ENCODE measurements at places on chromosomes 7 and 10. TPM values are rescaled to one million over a fixed set of nuclear protein-coding genes. Genes with fewer than 3 reads are reported as not detected.

GRCh38 chr7:78587443-78588044 lies 789.0 kb downstream of the PHTF2 start:
- no peak for DNase-seq

DNA sequence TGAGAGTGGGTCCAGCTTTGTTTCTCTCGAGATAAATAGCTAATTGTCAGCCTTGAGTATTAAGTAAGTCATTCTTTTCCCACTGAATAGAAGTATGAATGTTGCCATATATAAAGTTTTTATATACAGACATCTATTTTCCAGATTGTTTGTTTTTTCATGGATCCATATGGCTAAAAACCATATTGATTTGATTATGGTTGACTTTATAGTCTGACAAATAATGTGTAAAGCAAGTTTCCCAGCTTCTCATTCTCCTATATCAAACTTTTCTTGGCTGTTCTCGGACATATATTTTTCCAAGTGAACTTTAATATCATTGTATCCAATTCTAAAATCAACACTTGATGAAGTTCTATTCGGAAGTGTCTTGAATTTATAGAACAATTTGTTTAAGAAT lies 352.4 kb upstream of the MEOX2 start:
- no peak for DNase-seq

Gene NAT16
- total RNA-seq: not detected

Gene SLC37A3
- total RNA-seq: 13.2 TPM

DNA sequence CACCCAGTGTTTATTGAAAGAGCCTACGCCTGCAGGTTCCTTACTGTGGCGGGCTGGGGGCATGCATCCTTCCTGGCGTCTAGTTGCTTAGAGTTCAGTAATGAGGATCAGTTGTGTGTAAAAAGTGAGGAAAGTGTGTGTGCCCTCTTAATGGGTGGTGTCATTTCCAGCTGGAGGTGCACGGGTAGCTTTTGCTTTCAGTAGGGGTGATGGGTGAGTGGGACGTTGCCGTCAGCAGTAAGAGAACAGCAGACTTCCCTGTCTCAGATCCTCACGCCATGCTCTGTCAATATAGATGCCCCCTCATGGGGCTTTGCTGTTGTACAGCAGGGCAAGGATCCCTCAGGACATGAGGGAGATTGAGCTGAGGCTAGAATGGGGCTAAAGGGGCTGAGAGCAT lies 352.6 kb upstream of the GALNT17 start:
- no peak for DNase-seq
